Left renal cortex interstitium (tissue), 4 donors: ENCODE measurements at places on chromosomes 4 and X. TPM values are rescaled to one million over a fixed set of nuclear protein-coding genes. Genes with fewer than 3 reads are reported as not detected.

DNA sequence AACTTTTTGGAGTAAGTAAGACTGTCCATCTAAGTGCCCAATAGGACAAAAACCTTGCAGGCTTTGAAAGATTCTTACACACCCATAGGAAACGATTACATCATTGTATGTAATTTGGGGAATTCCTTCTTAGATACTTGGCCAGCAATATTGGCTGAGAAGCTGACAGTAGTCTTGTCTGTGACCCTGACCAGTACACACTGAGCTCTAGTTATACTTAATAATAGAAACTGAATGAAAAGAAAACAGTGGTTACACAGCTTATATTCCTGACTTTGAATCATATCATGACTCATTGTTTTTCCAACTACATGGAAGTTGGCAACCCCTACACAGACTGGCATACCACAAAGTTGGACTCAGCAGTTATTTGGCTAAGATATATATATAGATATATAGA lies 7.1 kb upstream of the TLR2 start:
- DNase-seq, result no peak

GRCh38 chrX:45803383-45803921 lies 602.8 kb upstream of the DIPK2B start:
- no peak for DNase-seq

USP17L26 gene
- not detected for polyA plus RNA-seq

DNA sequence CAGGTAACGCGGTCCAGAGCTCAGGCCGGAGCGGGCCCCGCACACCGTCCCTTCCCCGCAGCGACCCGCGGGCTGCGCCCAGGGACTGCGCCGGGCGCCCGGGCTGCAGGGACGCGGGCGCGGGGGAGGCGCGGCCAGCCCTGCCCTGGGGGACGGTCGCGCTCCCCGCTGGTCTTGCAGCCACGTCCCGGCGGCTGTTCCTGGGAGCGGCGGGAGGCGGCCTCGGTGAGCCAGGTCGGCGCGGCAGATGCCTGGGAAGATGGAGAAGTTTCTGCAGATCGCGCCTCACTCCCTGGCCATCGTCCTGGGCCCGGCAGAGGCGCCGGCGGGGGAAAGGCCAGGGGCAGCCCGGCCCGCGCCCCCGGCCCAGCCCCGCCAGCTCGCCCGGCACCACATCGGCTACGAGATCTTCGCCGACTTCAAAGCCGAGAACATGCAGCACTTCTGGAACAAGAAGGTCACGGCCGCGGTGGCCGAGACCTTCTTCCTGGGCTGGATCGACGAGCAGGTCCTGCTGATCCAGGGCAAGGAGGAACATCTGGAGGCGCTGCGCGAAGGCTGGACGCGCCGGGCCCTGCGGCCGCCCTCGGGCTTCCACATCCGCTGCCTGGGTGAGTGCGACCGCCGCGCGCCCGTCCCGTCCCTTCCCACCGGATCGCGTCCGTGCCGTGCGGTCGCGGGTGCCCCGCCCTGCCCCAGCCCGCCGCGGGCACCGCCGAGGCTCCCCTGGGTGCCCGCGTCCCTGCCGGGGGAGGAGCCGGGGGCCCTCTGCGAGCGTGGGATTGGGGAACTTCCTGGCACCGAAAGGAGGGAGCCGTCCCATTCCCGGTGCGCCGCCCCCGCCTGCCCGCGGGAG lies 107.4 kb upstream of the STOX2 start:
- DNase-seq, result no peak

ITGB1BP2 gene
- 2.8 TPM for polyA plus RNA-seq

DNA sequence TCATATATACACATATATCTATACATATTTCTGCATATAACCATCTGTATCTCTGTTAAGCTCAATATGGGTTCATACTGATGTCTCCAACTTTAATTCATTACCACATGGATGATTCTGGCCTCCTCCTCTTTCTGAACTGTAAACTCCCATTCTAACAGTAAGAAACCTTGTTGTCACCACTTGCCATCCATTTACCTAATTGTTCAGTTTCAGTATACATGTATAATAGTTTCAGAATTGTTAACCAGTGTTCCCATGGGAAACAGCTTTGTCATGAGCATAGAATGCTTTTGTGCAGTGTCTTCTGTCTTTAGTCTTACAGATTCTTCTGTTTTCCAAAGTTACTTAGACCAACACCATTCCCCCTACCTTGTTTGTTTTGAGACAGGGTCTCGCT lies 35.9 kb downstream of the SLC9A6 start:
- DNase-seq, result no peak

BTC gene
- 7.3 TPM for polyA plus RNA-seq

- no peak for DNase-seq
These were observed 27.5 kb upstream of the CBR4 start for GRCh38 chr4:169037506-169037905.

DNA sequence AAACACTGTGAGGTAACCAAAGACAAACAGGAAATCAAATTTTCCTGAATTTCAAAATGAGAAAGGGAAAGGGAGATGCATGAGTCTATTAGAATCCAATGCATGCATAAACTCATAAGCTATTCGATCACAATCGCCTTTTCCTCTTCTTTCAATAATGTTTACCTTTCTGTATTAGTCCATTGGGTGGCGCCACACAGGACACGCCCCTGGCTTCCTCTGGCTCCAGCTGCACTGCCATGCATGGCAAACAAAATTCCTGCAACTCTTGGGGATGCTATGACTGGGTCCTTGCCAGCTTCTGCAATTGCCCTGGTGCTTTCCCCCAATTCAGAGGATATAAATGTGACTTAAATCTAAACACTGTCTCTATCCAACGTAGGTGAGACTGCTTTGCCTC lies 424.5 kb upstream of the PCDH7 start:
- no peak for DNase-seq

DNA sequence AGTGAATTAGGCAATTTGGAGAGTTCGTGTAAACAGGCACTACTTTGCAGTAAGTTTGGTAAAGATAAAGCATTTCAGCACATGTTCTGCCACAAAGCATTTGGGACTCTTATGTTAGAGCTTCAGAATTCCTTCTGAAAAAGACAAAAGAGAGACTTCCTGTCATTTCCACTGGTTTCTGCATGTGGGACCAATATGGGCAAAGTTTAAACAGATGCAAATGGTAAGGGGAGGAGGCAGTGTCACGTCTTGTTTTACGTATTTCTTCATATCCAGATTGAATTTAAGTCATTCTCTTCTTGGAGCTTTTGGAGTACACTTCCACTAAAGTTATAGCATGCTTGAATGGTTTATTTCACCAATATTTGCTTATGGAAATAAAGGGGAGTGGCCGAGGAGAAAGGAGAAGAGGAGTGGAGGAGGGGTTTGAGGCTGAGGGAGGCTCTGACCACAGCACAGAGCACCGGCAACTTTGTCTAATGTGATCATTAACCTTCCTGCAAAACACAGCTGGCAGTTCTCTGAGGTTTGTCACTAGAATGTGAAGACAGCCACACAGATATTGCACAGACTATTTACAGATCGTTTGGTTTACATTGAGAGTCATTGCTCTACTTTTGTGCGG lies at the start of gene APELA:
APELA (plus strand) TSS at position 479 of the 625 bp plus-strand sequence. CDS start 154 bp downstream, outside the sequence.
- no peak for DNase-seq

DNA sequence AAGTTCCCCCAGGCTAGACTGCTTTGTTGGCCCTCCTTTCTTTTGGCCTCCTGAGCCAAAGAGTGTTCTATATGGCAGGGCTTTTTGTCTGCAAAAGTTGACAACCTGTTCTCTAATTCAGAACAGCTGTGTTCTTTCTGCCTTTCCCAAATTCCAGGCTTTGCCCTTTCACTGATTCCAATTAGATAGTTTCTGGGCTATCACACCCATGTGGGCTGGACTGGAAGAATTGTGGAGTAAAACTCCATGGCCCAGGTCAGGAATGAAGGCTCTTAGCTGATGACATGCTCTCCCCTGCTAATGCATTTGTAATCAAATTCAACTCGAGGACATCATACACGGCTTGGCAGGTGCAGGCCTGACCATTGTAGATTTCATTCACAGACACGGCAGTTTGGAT lies 19.4 kb downstream of the BMP3 start:
- DNase-seq, result no peak

DNA sequence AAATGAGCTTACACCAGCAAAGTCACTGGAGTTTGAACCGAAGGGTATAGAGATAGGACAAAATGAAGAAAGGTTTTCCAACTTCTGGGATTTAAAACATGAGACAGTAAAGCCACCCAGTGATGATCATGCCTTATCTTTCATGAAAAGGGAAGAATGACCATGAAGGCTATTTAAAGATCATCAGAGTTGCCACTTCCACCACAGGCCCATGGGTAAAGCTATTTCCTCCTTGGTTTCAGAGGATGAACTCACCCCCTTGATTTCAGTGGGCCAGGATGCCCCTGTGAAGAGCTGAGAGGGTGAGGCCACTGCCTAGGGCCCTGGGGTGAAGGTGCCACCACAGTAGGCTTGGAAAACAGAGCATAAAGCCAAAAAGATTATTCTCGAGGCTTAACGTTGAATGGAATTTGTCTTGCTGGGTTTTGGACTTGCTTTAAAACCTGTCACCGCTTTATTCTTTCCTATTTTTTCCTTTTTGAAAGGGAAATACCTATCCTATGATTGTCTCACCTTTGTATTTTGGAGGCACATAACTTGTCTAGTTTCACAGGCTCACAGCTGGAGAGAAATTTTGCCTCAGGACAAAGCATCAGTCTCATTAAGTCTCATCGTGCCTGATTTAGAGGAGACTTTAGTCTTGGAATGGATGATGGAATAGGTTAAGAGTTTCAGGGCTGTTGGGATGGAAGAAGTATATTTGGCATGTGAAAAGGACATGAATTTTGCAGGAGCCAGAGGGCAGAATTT lies 254.0 kb downstream of the SNCA start:
- no peak for DNase-seq

GAB3 gene
- 2.0 TPM for polyA plus RNA-seq

DNA sequence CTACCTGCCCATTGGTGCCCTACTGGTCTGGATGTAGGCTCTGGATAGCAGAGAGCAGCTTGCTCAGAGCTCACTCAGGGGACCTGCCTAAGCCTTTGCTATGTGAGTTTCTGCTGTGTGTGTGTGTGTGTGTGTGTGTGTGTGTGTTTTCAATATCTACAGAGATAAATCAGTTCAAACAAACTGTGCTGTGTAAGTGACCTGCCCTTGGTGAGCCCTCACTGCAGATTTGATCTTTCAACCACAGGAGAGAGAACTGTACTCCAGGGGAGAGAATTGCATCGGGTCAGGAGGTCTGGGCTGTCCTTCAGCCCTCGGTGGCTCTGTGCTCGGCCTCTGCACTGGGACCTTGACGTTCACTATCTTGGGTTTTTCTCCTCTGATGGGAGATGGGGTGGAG lies 35.0 kb upstream of the CDKN2AIP start:
- no peak for DNase-seq

DNA sequence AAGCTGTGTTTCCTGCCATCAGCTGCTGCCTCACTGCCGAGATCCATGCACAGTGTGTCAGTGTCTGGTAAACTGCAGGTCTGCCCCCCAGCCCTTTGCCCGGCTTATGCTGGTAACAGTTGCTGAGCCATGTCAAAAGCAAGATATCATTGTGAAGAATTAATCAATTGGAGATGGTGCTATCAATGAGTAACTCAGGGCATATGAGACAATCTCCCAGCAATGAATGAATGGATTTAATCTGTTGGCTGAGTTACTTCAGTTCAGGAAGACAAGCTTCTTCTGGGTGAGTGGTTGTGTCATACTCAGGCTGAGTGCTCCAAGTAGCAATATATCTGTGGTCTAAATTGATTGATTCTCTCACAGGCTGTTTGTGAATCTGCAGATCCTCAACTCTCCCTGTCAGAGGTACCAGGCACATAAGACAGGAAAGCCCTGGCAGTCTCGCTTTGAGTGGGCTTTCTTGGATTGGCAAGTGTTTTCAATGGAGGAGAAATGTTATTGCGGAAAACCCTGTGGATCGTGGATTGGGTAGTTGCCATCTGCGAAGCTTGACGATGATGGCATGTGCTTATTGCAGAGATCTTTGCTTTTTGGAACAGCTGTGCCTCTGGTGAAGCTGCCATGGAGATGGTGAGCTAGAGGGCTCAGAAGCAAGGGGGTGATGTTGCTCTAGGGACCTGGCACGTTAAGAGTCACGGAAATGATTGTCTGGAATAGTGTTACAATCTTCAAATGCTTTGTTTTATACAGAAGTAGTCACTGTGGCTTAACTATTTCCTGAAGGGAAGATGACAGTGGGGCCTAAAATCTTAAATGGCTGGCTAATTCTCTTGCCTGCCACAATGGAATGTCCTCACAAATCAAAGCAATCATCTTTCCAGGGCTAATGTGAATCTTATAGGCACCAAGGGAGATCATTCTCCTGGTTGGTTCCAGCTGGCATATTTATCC lies 147.6 kb upstream of the TBC1D9 start:
- DNase-seq, result no peak

DNA sequence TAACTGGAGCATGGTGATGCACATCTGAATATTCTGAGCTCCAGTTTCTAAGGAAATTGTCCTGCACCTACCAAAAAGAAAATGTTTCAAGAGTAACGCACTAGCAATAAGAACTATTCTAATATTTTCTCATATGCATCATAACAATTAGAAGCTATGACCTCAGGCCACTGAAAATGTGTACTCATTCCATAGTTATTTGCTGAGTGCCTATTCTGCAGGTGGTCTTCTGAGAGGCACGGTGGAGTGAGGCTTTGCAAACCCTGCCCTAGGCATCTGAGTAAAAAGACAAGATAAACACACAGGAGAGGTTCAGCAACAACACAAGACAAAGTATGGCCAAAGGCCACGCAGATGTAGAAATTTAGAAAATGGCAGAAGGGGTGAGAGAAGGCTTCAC lies 23.7 kb downstream of the SLC10A6 start:
- no peak for DNase-seq

GRCh38 chrX:13891377-13892140 lies 74.7 kb upstream of the GPM6B start:
- DNase-seq, result no peak

GRCh38 chr4:5378002-5378401 lies 326.7 kb downstream of the STK32B start:
- DNase-seq, result no peak
